ENCODE measurements at places on chromosomes 12 and 14. TPM values are rescaled to one million over a fixed set of nuclear protein-coding genes. Genes with fewer than 3 reads are reported as not detected.

The FNTB gene
- 21.5 TPM for total RNA-seq

The MYF6 gene
- total RNA-seq = not detected

The CALCOCO1 gene
- 19.2 TPM for total RNA-seq

The LRRC43 gene
- total RNA-seq = 0.10 TPM

The TMEM119 gene
- 0.20 TPM for total RNA-seq

The PROX2 gene
- total RNA-seq = not detected

The GALNT6 gene
- total RNA-seq = 3.1 TPM

The HAL gene
- total RNA-seq = 0.60 TPM

The RPS6KL1 gene
- 0.44 TPM for total RNA-seq

The WSCD2 gene
- not detected for total RNA-seq

The PIWIL1 gene
- not detected for total RNA-seq

The SLC8A3 gene
- not detected for total RNA-seq

The ANO2 gene
- not detected for total RNA-seq

The TUBA1B gene
- 2,285 TPM for total RNA-seq

The PCK2 gene
- 20.6 TPM for total RNA-seq

The DENND5B gene
- 13.0 TPM for total RNA-seq

The GPRC5D gene
- total RNA-seq = not detected

The CERS5 gene
- total RNA-seq = 26.5 TPM

The PPP2R5E gene
- total RNA-seq = 19.3 TPM

The TPH2 gene
- not detected for total RNA-seq

The SDS gene
- total RNA-seq = 2.1 TPM

The LMNTD1 gene
- total RNA-seq = not detected

The TAS2R13 gene
- total RNA-seq = not detected

The BMP4 gene
- 2.5 TPM for total RNA-seq

The EML1 gene
- total RNA-seq = 34.0 TPM

The GSC gene
- 0.31 TPM for total RNA-seq

The NUDT14 gene
- 46.0 TPM for total RNA-seq

The ANHX gene
- not detected for total RNA-seq

All from A549 treated with Hydrocortisone at 1 μM for 4 hours (cell line).